MG63 (cell line): ENCODE measurements at places on chromosomes 5 and 9. TPM values are rescaled to one million over a fixed set of nuclear protein-coding genes. Genes with fewer than 3 reads are reported as not detected.

- peak; percentile 20 for DNase-seq
These were observed 135.0 kb upstream of the GABRP start for GRCh38 chr5:170648541-170648940.

DNA sequence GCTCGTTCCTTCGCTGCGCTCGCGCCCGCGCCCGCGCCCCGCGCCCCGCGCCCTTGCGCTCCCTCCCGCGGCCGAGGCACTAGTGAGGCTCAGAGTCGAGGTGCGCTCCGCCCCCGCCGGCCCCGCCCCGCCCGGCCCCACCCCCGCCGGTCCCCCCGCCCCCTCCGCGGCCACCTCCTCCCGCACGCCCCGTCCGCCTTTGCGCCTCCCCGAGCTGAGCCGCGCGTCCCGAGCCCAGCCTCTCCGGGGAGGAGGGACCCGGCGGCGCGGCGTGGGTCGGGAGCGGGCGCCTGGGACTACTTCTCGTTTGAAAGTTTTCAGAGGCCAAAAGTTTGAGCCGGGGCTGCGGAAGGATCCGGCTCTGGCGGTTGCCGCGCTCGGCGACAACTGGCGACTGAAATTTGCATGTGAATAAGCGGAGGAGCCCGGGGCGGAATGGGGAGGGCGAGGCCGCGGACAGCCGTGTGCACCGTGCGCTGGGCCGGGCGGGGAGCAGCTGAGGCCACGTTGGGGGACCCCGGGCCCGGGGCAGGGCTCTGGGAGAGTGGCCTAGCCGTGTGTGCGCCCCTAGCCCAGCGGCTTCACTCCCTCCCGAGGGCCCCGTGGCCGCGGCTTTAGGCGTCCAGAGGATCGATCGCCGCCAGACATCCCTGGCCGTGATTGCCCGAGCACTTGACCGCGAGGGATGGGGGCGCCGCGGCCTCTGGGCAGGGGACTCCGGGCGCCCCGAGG is at the start of gene NOTCH1:
NOTCH1 (minus strand) TSS at position 84 of the 732 bp plus-strand sequence. CDS start 262 bp downstream, outside the sequence.
- peak; percentile 89 for DNase-seq

- DNase-seq: no peak
These were observed 65.3 kb upstream of the NFIB start for GRCh38 chr9:14379280-14379679.

Gene SH2D3C
- not detected in 2 replicates for total RNA-seq

DNA sequence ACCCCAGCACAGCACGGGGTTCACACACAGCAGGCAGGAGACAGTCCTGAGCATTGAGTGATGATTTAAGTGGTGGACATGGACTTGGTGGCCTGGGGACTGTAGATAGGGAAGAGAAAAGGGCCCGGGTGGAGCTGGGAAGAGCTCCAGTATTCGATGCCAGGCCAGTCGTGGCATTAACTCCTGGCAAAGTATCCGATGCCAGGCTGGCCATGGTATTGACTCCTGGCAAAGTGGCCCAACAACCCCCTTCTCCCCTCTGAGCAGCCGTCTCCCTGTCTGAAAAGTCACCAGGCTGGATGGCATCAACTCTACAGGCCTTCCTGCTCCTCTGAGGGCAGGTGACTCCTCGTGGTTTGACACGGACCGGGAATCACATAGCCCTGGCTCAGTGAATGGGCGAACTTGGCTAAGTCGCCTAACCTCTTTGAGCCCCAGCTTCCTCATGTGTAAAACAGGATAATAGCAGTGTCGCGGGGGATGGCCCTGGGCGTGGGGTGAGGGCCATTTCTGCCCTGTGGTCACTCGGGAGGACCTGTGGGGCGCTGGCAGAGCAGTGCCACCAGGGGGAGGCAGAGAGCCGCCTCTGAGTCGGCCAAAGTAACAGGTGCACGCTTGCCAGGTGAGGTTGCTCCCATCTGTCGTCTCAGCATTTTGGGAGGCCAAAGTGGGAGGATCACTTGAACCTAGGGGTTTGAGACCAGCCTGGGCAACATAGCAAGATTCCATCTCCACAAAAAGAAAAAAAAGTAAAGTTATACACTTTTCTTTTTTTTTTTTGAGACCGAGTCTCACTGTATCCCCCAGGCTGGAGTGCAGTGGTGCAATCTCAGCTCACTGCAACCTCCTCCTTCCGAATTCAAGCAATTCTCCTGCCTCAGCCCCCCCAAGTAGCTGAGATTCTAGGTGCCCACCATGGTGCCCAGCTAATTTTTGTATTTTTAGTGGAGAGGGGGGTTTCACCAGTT is 5.7 kb upstream of the SEC16A start:
- DNase-seq: peak; percentile 30

Gene SPARC
- 1,117 and 1,361 TPM in 2 replicates for total RNA-seq

- no peak for DNase-seq
These were observed 1176.1 kb downstream of the CDH9 start for GRCh38 chr5:25862276-25862675.

- DNase-seq: peak; percentile 31
These were observed 864 bp downstream of the PAPPA start for GRCh38 chr9:116154334-116154975.

DNA sequence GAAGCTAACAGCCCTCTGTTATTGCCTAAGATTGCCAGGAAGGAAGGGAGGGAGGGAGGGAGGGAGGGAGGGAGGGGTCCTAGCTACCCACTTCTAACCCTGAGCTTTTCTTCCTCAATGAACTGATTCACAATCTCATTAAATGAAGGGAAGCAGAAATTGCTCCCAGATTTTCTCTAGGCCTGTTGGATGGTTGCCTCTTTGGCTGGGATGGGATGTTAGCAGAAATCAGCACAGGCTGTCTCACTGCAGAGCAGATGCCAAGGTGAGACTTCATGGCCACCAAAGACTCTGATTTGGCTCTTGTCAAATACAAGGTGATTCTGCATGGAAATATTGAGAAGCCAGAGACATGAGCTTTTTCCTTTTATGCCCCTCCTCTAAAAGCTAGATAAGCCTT is 578.6 kb downstream of the ACTL7B start:
- DNase-seq: no peak

DNA sequence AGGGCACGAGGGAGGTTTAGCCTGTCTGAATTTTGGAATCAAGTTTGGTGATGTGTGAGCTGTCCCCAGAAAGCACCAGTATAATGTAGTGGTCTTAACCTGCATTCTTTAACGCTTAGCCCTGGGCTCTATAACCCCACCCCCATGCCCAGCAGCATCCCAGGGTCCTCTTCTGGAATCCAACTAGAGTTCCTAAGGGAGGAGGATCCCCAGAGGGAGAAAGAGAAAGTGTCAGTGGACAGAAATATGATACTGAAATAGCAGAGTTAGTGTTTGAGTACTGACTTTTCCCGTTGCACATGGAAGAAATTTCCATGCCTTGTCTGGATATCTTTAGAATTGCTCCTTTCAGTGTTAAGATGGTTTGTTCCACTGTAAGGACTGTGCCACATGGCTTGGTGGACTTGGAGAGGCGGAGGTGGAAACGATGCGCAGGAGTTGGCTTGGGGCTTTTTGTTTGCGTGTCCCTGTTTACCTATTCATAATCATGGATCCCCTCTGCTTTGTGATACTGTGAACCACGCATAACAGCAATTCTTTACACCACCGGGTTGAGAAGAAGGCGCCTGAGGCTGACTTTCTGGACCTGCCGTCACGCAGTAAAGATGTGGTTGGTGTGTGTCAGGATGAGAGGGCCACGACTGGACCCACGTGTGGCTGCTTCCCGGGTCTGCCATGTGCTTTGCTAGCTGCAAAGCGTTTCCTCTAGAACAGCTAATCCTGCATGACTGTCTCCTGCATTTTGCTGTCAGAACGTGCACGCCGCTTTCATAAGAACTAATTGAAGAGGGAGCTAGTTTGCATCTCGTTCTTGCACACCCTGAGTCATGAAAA is 142.3 kb downstream of the SMARCA2 start:
- peak; percentile 68 for DNase-seq

DNA sequence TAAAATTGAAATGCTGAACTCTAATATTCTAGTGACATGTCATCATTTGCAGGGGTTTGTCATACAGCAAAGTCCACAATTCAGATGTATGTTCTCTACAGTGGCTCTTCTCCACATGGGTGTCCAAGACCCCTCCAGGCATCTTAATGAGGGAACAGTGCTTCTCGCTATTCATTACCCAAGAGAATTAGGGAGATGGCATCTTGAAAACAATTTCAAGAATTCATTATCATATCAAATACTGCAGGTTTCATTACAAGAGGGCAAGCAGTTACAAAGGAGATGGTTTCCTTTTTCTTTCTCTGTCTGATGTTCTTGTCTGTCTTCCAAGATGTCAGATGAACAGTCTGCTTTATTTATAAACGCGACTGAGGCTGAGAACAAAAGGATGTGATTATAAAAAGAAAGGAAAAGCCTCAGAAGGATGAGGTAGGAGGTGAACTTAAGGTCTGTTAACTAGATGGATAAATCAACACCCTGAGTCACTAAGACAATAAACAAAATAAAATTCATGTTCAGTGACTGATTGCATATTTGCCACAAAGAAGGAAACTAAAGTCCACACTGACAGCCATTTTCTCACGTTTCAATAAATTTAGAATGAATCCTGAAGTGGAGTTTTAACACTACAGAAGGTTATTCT is 326.7 kb upstream of the EFNA5 start:
- no peak for DNase-seq

Gene POLR3G
- total RNA-seq: 23.9 and 49.6 TPM in 2 replicates

GRCh38 chr5:115428676-115429075 is 115.9 kb downstream of the FEM1C start:
- no peak for DNase-seq

DNA sequence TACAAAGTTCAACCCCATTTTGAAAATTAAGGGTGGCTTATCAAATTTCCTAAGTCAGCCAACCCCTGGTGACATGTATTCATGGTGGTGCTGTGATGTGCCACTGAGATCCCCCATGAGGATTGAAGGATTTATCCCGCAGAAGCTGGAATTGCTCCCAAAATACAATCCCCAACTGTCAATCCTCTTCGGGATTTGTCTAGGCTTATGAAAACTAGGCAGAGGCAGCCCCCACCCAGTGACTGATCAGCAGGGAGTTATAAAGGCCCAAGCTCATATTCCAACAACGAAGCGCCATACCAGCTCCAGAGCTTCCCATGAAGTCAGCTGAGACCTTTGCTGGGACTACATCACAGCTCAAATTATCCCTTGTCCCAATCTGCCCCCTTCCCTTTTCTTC is 316.0 kb downstream of the ENC1 start:
- no peak for DNase-seq

Gene ATOSB
- total RNA-seq: 0.72 and 2.0 TPM in 2 replicates

GRCh38 chr9:71816916-71817451 is 48.7 kb upstream of the CEMIP2 start:
- no peak for DNase-seq

DNA sequence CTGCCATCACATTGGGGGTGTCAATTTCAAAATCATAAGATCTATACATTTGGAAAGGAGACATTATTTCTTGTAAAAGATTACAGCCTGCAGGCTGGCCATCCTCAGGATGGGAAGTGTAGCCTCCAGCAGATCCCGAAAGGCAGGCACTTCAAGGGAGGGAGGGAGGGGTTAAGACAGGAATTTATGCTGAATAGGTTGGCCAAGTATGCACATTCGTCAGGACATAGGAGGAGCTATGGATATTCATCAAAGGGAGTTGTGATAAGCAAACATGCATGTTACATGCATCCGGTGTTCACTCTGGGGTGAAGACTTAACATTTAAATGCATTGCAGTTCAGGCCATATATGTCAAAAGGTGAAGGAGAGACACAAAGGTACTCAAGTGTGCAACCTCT is 119.4 kb downstream of the CEP120 start:
- no peak for DNase-seq

Gene FAM240B
- total RNA-seq: not detected in 2 replicates

DNA sequence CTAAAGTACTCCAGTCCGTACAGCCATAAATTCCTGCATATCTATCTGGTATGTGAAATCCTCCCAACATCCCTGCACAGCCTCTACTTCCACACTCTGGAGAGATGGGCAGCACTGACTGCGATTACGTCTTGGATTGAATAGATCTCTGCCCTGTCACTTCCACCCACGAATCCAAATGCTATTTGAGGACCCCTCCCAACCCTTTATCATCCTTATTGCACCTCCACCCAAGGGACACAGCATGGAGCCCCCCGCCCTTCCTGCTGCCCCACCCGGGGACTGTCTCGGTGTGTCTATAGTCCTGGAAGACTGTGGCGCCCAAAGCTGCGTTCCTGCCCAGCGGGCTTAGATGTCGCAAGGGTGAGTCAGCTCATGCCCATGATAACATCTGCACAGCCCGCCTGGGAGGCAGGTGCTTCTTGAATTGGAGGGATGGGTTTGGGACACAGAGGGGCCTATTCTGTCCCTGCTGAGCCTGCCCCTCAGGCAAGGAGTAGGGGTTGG is 105.7 kb upstream of the HAND1 start:
- DNase-seq: no peak

- DNase-seq: no peak
These were observed 51.0 kb downstream of the PTPDC1 start for GRCh38 chr9:94135222-94135621.

GRCh38 chr9:37566716-37567115 is 9.5 kb downstream of the FBXO10 start:
- no peak for DNase-seq

Gene SHC3
- 0.69 TPM in 1 of 2 replicates, not detected in the other for total RNA-seq

DNA sequence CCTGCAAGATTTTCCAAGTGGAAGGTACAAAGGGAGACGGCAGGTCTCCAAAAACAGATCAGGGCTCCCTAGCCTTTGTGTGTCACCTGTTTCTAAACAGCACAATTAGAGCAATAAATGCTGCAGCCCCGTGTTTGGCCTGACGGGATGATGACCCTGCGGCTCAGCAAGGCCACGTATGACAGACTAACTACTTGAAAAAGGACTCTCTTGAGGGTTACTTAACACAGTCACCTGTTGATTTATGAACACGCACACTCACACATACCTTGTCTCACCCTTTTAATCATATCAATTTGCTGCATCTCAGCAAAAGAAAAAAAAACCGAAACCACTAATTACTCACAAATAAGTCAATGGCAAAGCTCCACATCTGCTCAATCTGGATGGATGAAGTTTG is 199.6 kb upstream of the GAS1 start:
- DNase-seq: no peak

Gene PFN3
- total RNA-seq: not detected in 2 replicates

DNA sequence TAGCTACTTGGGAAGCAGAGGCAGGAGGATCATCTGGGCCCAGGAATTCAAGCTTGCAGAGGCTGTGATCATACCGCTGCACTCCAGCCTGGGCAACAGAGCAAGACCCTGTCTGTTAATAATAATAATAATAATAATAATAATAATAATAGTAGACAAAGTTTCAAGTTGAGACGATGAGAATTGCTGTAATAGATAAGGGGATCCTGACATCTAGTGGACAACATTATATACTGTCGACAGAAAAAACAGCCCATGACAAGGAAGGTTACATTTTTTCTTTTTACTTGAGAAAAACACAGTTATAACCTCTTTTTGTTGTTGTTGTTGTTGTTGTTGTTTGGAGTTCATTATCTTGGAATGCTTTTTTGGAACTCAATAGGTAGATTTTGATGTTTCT is 35.3 kb downstream of the NDFIP1 start:
- DNase-seq: no peak
